Umbilical cord (tissue), 2 donors: ENCODE measurements at places on chromosomes 3 and 15. TPM values are rescaled to one million over a fixed set of nuclear protein-coding genes. Genes with fewer than 3 reads are reported as not detected.
A peak's percentile ranks its signal among the peaks of the same experiment; 100 is the strongest.

DNA sequence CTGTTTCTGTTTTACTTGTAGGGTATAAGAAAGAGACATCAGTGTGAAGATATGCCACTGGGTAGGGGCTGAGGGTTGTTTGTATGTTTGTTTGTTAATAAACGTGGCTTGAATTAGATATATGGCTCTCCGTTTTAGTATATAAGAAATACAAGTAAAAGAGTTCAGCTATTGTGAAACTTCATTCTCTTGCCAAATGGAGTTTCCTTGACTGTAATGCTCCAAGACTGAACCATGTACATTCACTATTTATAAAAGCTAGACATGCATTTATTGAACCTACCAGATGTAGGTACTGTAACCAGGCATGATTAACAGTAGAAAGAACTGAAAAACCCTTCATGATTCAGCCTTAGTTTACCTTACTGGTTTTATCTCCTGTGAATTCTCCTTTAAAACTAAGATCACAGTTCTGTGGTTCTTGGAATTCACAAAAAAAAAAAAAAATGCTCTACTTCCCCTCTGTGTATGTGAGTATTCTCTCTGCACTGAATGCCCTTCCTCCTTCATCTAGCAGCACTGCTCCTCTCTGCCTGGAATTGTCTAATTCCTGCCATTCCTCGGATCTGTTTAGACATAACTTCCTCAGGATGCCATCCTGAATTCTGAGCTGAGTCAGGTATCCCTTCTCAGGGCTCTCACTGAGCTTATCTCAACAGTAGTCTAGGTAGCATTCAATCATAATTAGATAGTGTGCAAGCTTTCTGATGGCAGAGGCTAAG is 504.4 kb downstream of the FHIT start:
- DNase-seq, result no peak

TTC23 gene
- total RNA-seq, result 68.1 TPM

DNA sequence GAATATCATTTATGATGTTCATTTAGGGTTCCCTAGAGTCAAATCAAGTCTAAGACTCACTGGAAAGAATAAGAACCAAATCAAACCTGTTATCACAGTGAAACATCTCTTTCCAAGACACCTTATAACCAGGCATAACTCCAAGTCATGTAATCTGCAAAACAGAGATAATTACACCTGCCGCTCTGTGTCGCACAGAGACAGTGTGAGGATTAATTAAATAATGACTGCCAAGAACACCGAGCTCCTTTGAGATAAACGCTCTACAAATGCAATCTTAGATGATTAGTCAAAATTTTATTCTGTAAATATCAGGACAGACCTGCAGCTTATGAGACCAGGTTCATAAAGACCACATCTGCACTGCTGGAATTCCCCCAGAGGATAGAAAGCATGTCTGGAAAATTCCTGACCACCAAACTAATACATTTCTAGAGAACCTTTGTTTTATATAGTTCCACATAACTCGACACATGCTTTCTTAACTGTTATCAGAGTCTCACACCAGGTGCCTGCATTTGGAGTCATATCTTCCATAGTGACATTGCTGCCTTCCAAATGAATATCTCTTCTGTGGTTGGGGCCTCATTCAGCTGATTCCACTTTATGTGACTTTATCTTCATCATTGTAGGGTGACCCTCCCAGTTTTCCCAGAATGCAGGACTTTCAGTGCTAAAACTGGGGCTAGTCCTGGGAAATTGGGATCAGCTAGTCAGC is 252.8 kb downstream of the CD47 start:
- no peak for DNase-seq

- peak; percentile 73 for DNase-seq
These were observed at the start of gene ADAMTSL3 for GRCh38 chr15:83653639-83654378. ADAMTSL3 (plus strand) TSS chr15:83654123; CDS start chr15:83655762, 1,639 bp downstream.

DNA sequence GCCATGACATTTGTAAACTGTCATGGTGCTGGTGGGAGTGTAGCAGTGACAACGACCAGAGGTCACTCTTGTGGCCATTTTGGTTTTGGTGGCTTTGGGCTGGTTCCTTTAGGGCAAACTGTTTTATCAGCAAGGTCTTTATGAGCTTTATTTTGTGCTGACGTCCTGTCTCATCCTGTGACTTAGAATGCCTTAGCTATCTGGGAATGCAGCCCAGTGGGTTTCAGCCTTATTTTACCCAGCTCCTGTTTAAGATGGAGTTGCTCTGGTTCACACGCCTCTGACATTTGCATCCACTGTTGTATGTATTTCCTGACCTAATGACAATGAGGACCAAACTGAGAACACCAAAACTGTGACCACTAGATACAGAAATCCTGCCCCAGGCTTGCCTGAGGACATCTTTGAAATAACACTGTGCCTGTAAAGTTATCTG is 37.6 kb downstream of the RAB8B start:
- no peak for DNase-seq

DNA sequence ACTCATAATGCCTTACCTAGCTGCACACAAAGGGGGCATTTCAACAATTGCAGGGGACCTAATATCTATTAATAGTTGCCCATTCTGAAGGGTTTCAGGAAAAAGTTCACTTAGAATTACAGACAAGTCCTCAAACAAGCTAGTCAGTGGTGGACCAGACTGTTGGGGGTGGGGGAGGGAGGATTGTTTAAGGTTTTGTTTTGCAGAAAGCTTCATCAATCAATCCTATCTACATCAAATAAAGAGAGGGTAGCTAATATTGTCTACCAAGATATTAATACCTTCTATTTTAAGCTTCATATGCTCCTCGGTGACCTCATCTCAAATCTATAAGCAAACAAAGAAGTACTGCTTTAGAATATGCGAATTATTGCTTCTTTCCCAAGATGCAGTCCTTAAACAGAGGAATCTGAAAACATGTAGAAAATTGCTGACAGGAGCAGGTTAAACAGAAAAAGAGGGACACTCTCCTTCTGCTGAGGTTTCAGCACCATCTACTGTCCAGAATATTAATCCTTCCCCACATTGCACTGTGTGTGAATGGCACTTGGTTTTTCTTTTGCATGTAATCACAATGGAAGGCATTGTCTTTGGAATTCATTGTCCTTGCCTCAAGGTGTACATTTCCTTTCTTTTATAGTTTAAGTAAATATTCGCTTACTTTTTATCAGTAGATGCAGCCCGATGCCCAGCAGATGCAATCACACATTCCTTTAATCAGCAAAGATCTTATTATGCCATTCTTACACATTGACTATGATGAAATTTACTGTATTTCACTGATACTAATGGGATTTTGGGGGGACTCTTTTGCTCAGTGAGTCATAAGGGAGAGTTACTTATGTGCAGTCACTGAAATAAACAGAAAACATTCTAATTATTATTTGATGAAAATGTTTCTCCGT is 94.7 kb downstream of the IL5RA start:
- peak; percentile 68 for DNase-seq

PIGZ gene
- total RNA-seq, result 9.4 TPM

LRRN1 gene
- total RNA-seq, result 2.4 TPM

CCR4 gene
- total RNA-seq, result 2.9 TPM

DNA sequence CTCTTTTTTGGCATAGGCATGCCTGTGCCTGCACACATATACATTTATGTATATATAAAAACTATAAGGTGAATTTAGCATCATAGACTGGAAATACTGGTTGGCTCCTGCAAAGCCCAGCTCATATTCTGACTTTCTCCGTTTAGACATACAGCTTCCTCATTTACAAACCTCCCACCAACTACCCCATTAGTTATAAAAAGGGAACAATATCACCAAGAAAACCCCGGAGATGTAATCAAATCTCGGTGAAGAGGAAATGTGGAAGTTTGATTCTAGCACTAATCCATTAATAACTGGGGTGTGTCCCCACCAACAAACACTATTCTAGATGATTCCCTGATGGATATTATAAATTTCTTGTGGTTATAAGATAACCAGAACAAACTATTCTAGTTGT is 517.7 kb upstream of the TBL1XR1 start:
- DNase-seq, result peak; percentile 19

ZPLD1 gene
- total RNA-seq, result 3.6 TPM

- DNase-seq, result no peak
These were observed 236.1 kb downstream of the ADAMTSL3 start for GRCh38 chr15:83889995-83890394.

DNA sequence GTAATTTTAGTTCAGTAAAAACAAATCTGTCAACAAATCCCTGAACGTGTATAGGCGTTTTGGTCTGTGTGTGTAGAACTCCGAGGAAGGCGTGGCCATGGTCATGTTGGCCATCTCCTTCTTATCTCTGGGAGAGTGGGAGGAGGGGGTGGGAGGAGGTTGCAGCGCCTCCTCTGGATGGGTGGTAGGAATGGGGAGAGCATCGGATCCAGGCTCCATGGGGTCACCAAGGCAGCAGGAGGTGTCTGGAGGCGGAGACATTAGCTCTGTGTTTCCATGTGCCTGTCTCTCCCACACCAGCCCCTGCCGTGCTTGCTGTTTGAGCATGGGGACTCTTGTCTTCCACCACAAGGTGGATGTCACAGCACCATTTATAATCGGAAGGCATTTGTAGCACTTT is 34.5 kb upstream of the TRPM1 start:
- DNase-seq, result no peak

DNA sequence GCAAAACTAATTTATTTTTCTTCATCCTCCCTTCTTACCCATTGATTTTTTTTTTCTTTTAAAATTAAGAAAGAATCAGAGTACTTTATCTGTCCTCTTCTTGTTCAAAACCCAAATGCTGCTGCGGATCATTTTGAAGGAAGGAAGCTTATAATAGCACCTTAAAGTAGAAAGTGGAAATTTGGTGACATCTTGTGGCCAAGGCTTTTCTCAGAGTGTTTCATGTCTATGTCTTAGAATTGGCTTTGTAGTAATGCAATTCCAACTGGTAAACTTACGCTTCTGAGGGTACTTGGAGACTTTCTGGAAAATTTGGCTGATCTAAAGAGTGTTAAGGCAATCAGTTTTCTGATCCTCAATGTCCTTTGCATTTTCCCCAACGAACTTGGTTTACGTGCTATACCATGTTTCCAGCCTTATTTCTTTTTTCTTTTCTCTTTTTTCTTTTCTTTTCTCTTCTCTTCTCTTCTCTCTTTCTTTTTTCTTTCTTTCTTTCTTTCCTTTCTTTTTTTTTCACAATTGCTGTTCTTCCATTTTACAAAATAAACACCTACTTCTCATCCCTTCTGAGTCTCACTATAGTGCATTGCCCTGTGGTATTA is 30.7 kb downstream of the C3orf38 start:
- peak; percentile 41 for DNase-seq

- DNase-seq, result no peak
These were observed 3.2 kb upstream of the NR2E3 start for GRCh38 chr15:71807125-71807629.

GRCh38 chr3:7144697-7145308 is 283.9 kb downstream of the GRM7 start:
- no peak for DNase-seq

DNA sequence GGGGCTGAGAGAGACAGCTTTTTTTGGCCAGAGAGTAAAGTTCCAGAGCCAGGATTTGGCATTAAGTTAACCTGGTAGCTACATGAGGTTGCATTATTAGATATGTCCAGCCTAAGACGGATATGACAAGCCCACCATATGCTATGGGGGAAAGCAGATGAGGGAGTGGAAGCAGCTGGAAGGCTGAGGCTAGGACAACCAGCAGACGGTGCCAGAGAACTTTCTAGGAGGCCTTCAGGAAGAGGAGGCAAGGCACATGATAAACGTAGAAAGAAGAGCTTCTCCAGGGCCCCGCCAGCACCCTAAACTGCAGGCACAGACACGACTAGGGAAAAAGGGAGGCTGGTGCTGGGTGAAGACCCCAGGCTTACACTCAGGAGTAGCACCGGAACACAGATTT is 87.0 kb downstream of the CTNNB1 start:
- no peak for DNase-seq

CLDN18 gene
- 0.96 TPM for total RNA-seq

DNA sequence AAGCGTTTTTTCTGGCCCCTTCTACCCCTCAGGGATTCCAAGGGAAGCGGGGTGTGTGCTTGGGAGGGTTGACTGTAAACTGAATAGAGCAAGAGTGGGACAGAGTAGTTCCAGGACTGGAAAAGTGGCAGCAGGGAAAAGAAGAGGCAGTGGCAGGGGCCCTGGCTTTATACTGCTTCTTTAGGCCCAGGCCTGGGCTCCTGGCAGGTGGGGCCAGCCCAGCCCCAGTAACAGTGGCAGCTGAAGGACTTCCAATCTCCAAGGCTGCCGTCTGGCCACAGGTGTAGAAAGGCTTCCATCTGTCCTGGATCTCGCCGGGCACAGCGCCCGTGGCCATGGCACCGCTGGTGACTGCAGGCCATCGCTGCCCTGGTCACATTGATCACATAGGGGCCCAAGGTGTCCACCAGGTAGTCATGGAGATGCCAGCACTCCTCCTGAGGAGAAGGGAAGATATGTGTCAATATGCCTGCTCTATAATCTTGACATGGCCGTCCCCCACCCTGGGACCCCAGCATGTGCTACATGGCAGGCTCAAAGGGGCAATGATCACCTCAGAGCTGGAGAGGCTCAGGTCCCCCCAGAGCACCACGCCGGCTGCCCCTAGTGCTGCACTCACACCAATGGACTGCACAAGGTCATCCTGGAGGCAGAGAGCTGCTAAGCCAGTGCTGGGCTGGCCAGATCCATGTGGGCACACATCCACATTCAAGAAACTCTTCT is 1.0 kb upstream of the IFRD2 start:
- no peak for DNase-seq

DNA sequence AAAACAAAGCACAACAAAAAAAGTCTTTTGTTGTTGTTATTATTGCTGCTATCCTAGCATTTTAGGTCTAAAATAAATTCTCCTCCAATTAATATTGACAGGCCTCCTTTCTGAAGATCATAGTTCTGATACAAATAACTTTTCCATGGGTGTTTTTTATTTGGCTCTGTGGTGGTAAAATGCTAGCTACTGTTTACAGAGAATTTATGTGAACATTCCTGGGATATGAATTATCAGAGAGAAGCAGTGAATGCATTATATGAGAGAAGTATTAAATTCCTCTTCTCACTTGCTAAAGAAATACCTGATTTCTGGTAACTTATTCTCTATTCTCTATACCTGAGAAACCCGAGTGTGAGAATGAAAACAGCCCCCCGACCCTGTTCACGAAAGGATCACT is 57.5 kb upstream of the TMCO5A start:
- DNase-seq, result no peak

- no peak for DNase-seq
These were observed 9.7 kb upstream of the DCLK3 start for GRCh38 chr3:36774052-36774451.

DNA sequence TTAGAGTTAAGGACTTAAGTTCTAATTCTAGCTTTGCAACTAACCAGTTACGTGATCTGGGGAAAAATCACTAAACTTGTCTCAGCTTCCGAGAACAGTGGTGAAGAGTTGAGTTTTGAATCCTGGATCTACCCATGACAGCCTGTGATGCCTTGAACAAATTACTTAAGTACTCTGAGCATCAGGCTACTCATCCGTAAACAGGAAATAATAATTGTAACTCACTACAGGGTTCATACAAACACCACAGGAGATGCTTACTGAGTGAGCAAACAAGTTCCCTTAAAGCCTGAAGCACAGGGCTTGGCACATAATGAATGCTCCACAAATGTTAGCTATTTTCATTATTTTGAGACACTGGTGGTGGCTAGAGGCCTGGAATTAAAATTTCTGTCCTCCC is 158.8 kb downstream of the ERC2 start:
- no peak for DNase-seq

GRCh38 chr15:70754862-70755261 is 8.5 kb downstream of the UACA start:
- no peak for DNase-seq
